ENCODE measurements at places on chromosomes 13 and 19. TPM values are rescaled to one million over a fixed set of nuclear protein-coding genes. Genes with fewer than 3 reads are reported as not detected.

The PSG1 gene
- total RNA-seq = not detected

The POLR1G gene
- total RNA-seq = 33.0 TPM

The S1PR4 gene
- 0.24 TPM for total RNA-seq

The HSH2D gene
- 0.97 TPM for total RNA-seq

The SWSAP1 gene
- 4.1 TPM for total RNA-seq

The GIPC3 gene
- total RNA-seq = 1.6 TPM

The ZIC5 gene
- 32.6 TPM for total RNA-seq

The DAND5 gene
- 0.28 TPM for total RNA-seq

The SNAPC2 gene
- 17.2 TPM for total RNA-seq

The TGFBR3L gene
- 1.7 TPM for total RNA-seq
